ENCODE measurements at places on chromosomes 7 and 10. TPM values are rescaled to one million over a fixed set of nuclear protein-coding genes. Genes with fewer than 3 reads are reported as not detected.

DNA sequence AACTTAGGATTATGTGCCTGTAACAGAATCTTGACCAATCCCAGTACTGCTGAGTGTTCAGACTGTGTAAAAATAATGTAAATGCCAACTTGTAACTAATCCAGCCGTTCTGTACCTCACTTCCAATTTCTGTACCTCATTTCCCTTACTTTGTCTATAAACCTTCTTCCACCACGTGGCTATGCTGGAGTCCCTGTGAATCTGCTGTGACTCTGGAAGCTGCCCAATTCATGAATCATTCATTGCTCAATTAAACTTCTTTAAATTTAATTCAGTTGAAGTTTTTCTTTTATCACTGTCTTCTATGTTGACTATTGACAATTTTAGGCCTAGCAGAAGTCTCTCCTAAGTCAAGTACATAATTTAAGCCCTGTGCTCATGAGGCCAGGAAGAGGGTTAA is 215.3 kb upstream of the RHOBTB1 start:
- DNase-seq, result no peak

GRCh38 chr7:41955451-41955850 is 252.6 kb upstream of the INHBA start:
- DNase-seq, result no peak

DNA sequence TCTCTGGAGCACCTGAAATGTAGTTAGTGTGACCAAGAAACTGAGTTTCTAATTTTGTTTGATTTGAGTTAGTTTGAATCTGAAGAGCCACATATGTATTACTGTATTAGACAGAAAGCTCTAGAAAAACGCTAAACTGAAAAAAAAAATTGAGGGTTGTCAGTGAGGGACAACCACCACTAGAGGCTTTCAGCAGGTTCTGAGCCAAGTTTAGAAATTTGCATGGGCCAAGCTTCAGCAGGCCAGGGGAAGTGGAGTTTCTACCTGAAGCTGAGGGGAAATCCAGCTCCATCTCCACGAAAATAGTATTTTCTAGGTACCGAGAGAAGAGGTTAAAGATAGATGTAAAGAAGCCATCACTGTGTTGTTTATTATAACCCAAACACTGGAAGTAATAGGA is 77.9 kb upstream of the PLXNA4 start:
- DNase-seq, result no peak

DNA sequence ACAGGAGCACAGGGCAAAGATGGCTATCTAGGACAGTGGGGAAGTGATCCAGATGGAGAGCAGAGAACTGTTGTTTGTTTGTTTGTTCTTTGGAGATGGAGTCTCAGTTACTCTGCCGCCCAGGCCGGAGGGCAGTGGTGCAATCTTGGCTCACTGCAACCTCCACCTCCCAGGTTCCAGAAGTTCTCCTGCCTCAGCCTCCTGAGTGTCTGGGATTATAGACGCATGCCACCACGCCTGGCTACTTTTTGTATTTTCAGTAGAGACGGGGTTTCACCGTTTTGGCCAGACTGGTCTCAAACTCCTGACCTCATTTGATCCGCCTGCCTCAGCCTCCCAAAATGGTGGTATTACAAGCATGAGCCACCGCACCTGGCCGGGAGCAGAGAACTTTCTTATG is 20.9 kb downstream of the METTL2B start:
- DNase-seq, result no peak

DNA sequence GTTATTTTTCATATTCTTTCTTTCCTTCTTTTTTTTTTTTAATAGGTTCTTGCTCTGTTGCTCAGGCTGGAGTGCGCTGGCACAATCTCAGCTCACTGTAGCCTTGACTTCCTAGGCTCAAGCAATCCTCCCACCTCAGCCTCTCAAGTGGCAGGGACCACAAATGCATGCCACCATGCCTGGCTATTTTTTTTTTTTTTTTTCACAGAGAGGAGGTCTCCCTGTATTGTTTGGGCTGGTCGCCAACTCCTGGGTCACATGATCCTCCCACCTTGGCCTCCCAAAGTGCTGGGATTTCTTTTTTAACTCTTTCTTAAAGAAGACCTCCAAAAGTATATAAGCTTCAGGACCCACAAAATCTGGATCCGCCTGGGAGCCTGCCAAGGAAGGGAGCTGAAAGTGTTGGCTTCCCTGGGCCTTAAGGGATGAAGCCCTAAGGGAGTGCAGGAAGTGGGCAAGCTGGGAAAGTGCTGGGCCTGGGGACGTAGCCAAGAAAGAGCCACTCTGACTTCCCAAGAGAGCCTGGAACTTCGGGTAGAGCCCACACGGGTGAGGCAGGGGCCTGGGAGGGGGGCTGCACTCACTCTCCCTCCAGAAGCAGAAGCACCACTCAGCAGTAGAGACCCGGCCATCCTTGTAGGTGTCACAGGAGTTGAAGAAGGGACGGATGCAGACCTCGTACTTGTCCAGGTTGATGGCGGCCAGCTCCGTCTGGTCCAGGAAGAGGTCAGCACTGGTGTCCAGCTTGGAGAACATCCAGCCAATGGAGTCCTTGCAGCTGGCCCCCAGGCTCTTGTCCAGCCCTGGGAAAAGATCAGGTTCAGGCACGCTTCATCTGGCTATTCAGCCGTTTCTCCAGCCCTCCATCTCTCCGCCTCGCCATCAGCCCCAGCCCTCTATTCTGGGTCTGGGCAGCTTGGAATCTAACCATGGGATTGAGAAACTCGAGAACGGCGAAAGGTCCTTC is 21.8 kb downstream of the SPOCK2 start:
- DNase-seq, result peak; percentile 72

DNA sequence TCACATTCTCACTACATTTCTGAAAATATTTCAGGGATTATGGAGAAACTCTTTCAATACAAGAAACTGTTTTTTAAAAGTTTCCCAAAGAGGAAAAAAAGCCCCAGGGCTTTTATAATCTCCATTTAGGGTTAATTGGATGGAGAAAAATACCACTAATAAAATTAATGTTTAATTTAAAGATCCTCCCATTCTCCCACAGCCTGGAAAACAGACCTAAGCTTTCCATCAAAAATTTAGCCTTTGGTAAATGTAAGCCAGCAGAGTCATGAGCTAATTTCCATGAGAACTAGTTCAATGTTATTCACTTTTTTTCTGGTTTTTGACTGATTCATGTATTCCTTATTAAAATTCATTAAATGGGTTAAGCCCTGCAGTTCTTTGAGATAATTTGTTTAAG is 408.7 kb downstream of the PHTF2 start:
- no peak for DNase-seq

DNA sequence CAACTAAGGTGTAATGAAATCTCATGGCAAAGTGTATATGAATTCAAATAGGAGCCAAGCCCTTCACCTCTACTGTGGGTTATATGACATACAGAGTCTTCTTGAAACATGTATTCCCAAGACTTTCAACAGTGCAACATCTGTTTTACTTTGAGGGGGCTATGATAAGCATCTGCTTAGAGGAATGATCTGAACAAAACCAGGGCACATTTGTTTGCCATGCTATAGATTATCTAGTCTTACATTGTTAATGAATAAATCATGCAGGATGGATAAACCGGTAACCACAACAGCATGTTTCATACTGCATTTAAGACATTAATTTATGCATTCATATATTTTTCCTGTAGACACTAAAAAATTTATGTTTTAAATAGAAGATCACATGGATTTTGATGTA is 1021.9 kb downstream of the LRMDA start:
- DNase-seq, result no peak

DNA sequence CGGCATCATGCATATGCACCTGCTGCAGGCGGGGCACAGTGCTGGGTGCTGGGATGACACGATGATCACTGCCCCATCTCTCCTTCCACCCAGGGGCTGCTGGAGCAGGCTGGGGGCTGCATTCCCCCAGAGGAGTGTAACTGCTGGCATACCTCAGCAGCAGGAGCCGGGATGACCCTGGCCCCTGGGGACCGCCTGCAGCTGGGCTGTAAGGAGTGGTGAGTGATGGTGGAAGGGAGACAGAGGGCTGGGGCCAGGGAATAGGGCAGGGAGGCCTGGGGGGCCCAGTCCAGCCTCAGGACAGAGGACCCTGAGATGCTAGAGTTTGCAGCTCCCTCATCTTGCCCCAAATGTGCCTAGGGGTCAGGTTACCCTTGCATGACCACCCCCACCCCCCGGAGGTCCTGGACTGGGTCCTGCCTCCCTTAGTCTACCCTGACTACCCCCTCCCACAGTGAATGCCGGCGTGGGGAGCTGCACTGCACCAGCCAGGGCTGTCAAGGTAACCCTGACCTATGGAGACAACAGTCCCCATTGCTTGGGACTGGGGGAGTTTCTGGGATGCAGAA is 14.5 kb upstream of the ZNF862 start:
- DNase-seq, result no peak

- DNase-seq, result no peak
Measured at GRCh38 chr10:99760321-99760720, 22.1 kb upstream of the ABCC2 start.

DNA sequence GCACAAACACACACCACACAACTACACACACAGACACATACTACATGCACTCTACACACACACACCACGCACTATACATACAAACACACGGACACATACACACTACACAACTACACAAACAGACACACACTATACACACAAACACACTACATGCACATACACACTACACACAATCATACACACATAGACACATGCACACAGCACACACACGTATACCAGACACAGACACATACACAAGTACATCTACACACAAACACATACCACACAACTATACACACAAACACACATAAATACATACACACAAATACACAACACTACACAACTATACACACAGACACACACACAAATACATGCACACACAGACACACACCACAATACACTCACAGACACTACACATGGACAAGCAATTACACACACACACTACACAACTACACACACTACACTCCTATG is 4.6 kb downstream of the GPR15LG start:
- no peak for DNase-seq

- peak; percentile 79 for DNase-seq
Measured at GRCh38 chr10:50577681-50578350, 45.9 kb downstream of the SGMS1 start.

- DNase-seq, result no peak
Measured at GRCh38 chr7:135159359-135160085, 11.0 kb downstream of the CYREN start.

DNA sequence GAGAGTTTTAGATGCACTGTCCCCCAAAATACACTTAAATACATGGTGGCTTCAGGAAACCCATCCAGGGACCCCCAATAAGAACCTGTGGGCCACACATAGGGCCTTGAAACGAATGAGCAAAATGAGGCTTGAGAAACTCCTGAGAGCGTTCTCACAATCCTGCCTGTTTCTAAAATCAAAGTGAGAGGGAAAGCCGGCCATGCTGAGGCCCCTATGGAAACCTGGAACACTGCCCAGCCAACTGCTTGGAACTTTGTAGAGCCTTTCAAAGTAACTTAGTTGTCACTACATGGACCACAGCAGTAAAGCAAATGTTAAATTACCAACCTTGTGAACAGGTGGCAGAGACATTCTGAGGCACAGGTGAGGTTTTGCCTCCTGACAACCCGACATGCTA is 13.4 kb downstream of the SGMS1 start:
- DNase-seq, result peak; percentile 41

DNA sequence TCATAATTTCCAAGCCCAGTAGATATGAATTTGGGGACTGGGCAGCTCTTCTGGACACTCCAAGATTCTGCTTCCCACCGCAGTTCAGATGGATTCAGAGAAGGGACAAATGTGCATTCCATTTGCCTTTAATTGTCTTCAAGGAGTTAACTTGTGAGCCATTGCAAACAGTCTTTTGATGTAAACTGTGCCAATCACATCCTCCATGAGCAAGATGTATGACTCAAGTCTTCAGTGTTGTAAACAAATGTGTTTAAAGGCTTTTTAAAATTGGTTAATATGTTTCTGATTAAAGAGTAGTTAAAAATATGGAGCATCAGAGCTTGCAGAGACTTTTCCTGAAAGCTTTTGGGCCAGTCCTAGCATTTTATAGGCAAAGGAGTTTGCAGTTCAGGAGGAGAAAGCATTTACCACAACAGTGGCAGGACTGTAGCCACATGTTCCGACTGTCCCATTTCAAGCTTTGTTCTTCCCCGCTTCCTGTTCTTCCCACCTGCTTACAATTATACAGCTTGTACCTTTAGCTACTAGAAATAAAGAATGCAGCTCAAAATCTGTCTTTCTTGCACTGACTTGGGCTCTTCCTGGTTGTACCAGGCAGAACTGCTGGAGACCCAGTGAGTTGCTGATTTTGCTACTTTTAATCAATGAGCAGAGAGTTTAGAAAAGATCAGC is 6.2 kb downstream of the SLC18A2 start:
- DNase-seq, result no peak

- DNase-seq, result no peak
Measured at GRCh38 chr7:132328047-132328620, 248.1 kb downstream of the PLXNA4 start.

GRCh38 chr7:157849341-157849596 is 512.5 kb downstream of the DNAJB6 start:
- DNase-seq, result no peak

DNA sequence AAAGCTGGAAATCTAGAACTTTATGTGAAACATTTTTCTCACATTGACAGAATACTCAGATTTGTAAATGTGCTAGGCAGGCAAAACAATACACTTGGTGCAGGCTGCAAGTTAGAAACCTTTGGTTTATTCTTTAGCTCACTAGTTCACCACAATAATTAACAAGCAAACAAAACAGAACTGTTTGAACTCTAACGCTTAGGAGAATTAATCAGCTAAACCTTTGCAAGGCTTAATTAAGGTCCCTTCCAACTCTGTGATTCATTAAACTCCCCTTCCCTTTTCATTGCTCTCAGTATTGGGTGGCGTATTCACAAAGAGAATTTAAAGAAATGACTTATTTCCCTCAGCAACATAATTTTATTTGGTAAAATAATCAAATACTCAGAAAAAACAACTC is 99.0 kb downstream of the PON1 start:
- no peak for DNase-seq

GRCh38 chr7:116802746-116803152 is 59.6 kb upstream of the CAPZA2 start:
- DNase-seq, result peak; percentile 25

DNA sequence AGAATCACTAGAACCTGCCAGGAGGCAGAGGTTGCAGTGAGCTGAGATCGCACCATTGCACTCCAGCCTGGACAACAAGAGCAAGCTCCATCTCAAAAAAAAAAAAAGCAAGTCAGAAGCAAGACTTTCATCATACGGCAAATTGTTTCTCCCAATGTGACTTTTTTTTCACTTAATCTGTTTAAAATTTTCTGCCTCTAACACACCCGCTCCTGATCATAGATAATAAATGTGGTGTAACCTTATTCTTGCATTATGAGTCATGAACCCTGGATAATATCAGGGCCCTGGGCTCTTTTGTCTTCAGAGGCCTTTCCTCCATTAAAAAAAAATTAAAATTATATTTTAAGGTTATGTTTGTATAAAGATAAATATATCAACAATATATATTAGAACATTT is 111.4 kb upstream of the JCAD start:
- DNase-seq, result no peak

- DNase-seq, result no peak
Measured at GRCh38 chr7:3073763-3074458, 30.2 kb upstream of the CARD11 start.

GRCh38 chr10:24762161-24762924 is 38.7 kb upstream of the ARHGAP21 start:
- DNase-seq, result no peak

Gene KCNMA1
- 13.6 TPM for total RNA-seq

Gene CCL24
- not detected for total RNA-seq

Gene SPOCK2
- 212 TPM for total RNA-seq

Gene ATP6V0E2
- total RNA-seq, result 37.1 TPM

Gene PROSER2
- 21.4 TPM for total RNA-seq

Gene KCNH2
- total RNA-seq, result 230 TPM

Gene STEAP1
- total RNA-seq, result 7.3 TPM

Gene CASTOR2
- total RNA-seq, result 38.2 TPM

All from testis (tissue), 5 donors.